ENCODE measurements at places on chromosomes 4 and X.

- no peak for DNase-seq
These were observed 82.1 kb downstream of the PPP3CA start for GRCh38 chr4:101264993-101265815.

DNA sequence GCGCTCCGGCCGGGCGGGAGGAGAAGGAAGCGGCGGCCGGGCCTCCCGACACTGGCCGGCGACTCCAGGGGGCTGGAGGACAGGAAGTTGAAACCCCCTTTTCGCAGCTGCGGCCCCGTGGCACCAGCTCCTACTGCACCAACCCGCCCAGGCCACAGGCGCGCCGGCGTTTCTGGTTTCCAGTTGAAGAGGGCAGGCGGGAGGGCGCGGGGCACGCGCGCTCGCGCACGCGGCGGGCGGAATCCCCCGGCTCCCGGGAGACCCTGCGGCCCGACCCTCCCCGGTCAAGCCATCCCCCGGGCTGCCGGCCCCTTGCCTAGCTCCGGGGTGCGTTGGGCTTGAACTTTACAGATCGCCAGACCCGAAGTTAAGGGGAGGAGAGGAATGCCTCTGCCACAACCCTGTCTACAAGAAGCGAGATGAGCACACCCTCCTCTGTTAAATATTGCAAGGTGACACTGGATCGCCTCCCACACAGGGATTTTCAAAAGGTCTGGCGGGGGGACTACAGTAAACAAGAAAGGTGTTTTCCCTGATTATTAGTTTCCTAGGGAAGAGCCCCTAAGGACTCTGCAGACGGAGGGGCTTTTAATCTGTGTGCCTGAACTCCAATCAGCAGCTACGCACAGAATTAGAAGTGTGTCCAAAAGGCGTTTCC, 1.4 kb downstream of the ELOVL6 start:
- no peak for DNase-seq

DNA sequence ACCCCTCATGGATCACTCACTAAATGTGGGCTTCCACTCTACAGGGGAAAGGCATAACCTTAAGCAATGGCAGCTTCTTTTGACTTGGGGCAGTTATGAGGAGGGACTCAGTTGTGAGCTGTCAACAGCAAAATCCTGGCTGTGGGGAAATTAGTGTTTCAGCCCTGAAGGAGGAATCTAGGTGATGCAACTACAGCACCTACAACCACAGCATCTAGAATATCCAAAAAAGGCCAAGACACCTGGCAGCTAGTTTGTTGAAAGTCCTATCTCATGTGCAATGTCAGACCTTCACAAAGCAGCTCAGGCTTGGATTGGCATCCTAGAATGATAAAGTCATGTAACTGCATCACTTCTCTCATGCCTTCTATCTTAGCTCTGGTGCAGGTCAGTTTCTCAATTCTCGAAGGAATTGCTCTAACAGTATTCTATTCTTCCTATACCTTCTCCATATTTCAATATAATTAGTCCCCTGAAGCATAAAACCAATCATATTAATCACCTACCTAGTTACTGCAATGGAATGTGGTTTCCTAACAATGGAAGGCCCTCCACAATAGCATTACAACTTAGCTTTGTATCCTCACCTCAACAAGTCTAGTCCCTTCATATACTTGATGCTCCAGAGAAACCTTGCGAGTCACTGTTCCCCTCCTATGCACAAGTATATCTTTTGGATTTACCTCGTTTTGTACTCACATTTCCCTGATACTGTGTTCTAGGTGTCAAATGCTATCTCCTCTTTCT, 5.5 kb upstream of the ANTXR2 start:
- DNase-seq = no peak

DNA sequence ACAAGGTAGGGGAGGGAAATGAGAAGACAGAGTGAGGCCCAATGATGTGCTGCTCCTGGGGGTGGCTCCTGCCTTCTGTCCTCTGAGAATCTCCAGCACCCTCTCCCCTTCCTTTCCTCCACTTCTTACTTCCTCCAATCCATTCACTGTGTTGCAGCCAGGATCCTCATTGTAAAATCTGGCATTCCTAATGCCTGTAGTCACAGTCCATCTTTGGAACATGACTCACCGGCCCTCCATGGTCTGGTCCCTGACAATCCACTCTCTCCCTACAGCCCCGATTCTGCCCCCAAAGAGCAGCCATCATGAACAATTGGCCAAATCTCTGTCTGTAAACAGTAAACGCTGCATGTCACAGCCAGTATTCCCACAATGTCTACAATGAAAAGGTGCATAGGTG, 72.9 kb downstream of the CLNK start:
- DNase-seq = no peak

DNA sequence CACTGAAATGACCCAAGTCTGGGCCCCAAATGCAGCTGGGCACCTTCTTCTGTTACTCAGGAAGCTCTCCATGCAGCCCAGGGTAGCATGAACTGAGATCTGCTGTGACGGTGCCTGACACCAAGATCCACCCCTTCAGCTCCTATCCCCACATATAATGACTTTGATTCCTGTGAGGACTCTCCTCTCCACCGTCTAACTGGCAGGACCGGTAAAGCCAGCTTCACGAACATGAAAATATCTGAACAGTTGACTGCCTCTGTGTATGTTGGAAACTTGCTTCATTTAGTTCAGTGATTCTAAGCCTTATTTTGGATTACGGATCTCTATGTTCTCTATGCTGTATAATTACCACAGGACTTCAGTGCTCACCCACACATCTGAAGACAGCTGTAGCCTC, 115.5 kb upstream of the TMEM150C start:
- DNase-seq = no peak

DNA sequence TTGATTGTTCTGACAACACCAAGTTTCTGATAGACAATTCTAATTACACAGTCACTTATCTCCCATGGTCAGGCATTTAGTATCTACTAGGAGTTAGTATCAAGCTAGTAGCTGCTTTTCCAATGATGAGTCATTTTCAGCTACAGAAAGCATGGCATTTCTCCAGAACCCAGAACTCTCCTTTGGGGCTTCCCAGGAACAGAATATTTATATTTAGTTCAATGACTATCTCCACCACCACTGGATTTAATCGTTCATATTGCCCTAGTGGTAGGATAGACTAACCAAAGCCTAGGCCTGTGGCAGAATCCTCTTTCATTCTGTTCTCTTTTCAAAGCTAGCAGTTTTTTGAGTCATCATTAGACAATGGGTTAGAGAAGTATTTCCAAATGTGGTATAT, 569.4 kb downstream of the GABRG1 start:
- DNase-seq = no peak

GRCh38 chr4:154064244-154064643, 275.4 kb upstream of the SFRP2 start:
- DNase-seq = no peak

DNA sequence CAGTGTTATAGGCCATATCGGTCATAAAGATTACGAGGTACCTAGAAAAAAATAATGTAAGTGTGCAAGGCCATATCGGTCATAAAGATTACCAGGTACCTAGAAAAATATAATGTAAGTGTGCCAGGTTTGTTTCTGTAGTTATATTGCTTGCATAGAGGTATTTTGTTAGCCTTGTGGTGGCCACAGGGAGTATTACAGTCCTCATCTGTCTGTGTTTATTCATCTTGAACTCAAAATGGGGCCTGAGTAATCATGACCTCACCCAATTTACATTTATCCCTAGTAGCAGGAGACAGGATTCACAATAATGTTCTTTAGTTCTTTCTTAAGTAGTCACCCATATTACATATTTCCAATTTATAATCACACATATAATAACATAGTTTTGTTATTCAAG, 459.7 kb downstream of the MID1IP1 start:
- no peak for DNase-seq

DNA sequence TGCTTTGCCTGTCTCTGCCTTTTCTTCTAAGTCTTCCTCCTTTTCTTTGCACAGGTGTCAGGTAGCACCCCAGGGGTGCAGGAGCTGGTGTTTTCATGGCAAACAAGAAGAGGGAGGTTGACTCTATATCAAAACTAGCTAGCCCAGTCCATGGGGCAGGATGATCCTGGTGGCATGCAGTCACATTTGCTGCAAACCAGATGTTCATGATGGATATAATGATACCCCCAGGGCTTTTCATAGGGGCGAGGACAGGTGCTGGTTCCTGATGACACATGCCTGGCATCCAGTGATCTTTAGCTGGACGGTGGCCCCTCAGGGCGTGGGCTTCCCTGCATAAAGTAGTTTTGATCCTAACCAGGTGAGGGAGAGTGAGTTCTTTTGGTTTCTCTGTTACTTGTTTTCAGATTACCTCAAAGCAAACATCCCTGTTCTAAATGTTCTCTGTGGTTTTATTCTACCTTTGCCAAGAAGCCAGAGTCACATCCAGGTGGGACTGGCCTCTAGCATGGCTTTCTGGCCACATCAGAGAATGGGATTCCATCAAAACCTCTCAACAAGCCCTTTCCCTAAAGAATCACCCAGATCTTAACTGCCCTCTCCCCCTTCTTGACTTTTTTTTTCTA, 11.2 kb upstream of the UBA6 start:
- no peak for DNase-seq

DNA sequence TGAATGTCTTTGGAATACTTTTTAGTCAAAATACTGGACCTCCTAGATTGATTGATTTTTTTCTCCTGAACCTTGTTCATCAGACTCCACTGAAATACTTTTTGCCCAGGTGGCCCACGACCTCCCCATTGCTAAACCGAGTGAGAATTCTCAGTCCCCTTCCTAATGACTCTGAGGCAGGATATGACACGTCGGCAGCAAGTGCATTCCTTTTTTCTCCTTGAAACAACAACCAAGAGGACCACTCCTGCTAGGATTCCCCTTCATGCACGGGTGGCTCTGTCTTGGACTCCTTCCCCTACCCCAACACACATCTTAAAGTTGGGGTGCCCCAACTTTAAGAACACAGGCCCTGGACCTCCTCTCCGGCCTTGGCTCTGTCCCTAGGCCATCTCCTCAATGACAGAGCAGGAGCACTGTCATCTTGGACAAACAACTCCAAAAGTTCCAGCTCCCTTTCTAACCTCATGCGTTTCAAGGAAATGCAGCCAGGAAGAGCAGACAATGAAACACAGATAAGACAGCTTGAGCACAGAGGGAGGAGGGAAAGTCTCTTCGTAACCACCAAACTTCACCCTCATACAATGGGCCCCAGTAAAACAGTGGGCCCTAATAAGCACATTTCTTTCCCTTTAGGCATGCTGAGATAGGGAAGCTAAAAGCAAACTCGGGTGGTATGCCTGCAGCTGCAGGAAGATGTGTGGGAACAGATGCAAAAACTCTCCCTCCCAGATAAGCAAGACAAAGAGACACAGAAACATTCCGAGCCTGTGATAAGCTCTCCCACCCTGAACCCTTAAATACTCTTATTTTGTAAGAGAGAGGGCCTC, 33.9 kb downstream of the ZBTB49 start:
- no peak for DNase-seq

DNA sequence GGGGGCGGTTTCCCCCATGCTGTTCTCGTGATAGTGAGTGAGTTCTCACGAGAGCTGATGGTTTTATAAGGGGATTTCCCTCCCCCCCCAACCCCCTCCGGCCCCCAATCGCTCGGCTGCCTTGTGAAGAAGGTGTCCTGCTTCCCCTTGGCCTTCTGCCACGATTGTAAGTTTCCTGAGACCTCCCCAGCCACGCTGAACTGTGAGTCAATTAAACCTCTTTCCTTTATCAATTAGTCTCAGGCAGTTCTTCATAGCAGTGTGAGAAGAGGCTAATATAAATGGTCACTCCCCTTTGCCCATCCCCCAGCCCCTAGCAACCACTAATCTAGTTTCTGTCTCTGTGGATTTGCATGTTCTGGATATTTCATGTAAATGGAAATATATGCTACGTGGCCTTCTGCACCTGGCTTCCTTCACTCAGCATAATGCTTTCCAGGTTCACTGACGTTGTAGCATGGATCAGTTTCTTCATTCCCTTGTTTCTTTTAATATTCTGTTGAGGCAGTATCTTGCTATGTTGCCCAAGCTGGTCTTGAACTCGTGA, 16.4 kb downstream of the GPR143 start:
- DNase-seq = no peak

DNA sequence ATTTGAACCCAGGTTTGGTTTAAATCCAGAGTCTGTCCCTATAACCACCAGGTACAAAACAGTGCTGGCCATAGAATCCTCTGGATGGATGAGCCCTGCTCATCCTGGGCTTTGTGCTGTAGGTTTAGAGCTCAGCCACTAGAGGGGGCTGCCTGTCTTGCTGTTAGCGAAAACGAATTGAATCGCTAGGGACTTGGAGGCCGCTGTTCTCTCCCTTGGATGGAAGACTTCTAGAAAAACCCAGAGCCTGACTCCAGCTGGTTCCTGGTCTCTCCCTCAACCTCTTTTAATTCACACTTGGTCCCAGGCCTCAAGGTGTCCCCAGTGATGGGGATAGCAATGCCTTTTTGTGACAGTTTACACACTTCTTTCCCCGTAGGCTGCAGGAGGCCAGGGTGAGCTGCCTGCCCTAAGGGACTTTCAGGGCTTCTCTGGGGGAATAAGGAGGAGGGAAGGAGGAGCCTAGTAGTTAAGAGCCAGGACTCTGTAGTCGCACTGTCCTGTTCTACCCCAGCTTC, 8.7 kb downstream of the RIPPLY1 start:
- DNase-seq = peak; percentile 46

- no peak for DNase-seq
These were observed 331.3 kb upstream of the KLF3 start for GRCh38 chr4:38332699-38333098.

DNA sequence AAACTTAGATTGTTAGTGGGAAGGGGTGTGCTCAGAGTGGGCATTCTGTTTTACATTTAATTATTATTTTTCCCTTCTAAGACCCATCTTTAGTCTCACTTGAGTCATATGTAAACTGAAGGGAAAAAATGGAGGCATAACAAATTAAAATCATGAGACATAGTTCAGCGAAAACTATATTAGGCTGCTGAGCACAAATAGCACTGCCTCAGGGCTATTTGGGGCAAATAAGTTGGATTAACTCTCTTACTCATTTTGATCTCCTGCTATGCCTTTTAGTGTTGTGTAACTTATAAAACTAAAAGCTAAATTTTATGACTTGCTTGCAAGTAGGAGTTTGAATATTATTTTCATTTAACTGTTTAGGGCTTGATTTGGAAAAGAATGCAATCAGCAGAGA, 1329.2 kb upstream of the PCDH7 start:
- DNase-seq = no peak

GRCh38 chr4:188783175-188783574, 643.9 kb downstream of the TRIML1 start:
- DNase-seq = no peak

GRCh38 chr4:4333265-4333706, 43.2 kb downstream of the ZBTB49 start:
- peak; percentile 57 for DNase-seq

- no peak for DNase-seq
These were observed 41.9 kb upstream of the PRDM8 start for GRCh38 chr4:80155316-80155982.

Data from lower lobe of right lung (tissue), 2 donors.